ENCODE measurements at places on chromosomes 2 and 18. TPM values are rescaled to one million over a fixed set of nuclear protein-coding genes. Genes with fewer than 3 reads are reported as not detected.

- no peak overlapping the region for H3K4me3 ChIP-seq
- H3K27me3 ChIP-seq = no peaks in the 10 kb centered on the region
- DNase-seq = no peak
- no peaks in the 10 kb centered on the region for H3K36me3 ChIP-seq
- H3K4me1 ChIP-seq = no peaks in the 10 kb centered on the region
Observed at GRCh38 chr18:44967599-44967998, 286.9 kb downstream of the SETBP1 start.

GRCh38 chr2:139992078-139992477 lies 1211.9 kb upstream of the NXPH2 start:
- H3K4me3 ChIP-seq = no peak overlapping the region
- no peak overlapping the region for H3K27ac ChIP-seq
- H3K27me3 ChIP-seq = no peaks in the 10 kb centered on the region
- no peaks in the 10 kb centered on the region for H3K36me3 ChIP-seq
- no peak for DNase-seq

GRCh38 chr18:58866066-58866772 lies 1.5 kb downstream of the ZNF532 start:
- peak overlapping the region; percentile 53 for H3K27ac ChIP-seq
- no peak for DNase-seq
- H3K4me3 ChIP-seq = peak overlapping the region; percentile 50
- H3K36me3 ChIP-seq = peaks cover 44% of the 10 kb centered on the region
- peaks cover 75% of the 10 kb centered on the region for H3K4me1 ChIP-seq

TMEM169 gene
- total RNA-seq = 1.1 TPM

CYP26B1 gene
- total RNA-seq = 2.1 TPM

ALKAL2 gene
- not detected for total RNA-seq

- H3K36me3 ChIP-seq = no peaks in the 10 kb centered on the region
- no peak overlapping the region for H3K27ac ChIP-seq
- H3K4me1 ChIP-seq = no peaks in the 10 kb centered on the region
- no peak overlapping the region for H3K4me3 ChIP-seq
- H3K27me3 ChIP-seq = no peaks in the 10 kb centered on the region
- DNase-seq = no peak
Observed at GRCh38 chr2:55365303-55365702, 54.4 kb downstream of the CCDC88A start.

DOK6 gene
- total RNA-seq = 17.0 TPM

DNA sequence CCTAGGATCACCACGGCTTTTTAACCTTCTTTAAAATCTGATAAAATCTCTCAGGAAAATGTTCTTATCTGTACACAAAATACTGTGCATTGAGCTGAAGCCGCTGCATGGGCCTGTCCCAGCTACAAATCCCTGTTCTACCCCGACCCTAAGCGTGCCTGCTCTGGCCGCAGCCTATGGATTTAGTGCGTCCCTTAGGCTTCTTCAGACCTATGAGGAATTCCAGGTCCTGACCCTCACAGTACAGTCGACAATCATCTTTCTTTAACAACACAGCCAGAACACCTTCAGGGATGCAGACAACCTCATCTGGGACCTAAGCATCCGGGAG lies 477 bp upstream of the WDCP start:
- H3K4me1 ChIP-seq = peaks cover 17% of the 10 kb centered on the region
- peak overlapping the region; percentile 81 for H3K4me3 ChIP-seq
- no peaks in the 10 kb centered on the region for H3K27me3 ChIP-seq
- H3K36me3 ChIP-seq = no peaks in the 10 kb centered on the region
- peak; percentile 22 for DNase-seq

C2orf80 gene
- not detected for total RNA-seq

GRCh38 chr2:144509001-144509878 lies 10.7 kb downstream of the ZEB2 start:
- H3K4me3 ChIP-seq = peak overlapping the region; percentile 6
- H3K4me1 ChIP-seq = peaks cover 92% of the 10 kb centered on the region
- H3K36me3 ChIP-seq = peaks cover 35% of the 10 kb centered on the region
- no peak for DNase-seq

DNA sequence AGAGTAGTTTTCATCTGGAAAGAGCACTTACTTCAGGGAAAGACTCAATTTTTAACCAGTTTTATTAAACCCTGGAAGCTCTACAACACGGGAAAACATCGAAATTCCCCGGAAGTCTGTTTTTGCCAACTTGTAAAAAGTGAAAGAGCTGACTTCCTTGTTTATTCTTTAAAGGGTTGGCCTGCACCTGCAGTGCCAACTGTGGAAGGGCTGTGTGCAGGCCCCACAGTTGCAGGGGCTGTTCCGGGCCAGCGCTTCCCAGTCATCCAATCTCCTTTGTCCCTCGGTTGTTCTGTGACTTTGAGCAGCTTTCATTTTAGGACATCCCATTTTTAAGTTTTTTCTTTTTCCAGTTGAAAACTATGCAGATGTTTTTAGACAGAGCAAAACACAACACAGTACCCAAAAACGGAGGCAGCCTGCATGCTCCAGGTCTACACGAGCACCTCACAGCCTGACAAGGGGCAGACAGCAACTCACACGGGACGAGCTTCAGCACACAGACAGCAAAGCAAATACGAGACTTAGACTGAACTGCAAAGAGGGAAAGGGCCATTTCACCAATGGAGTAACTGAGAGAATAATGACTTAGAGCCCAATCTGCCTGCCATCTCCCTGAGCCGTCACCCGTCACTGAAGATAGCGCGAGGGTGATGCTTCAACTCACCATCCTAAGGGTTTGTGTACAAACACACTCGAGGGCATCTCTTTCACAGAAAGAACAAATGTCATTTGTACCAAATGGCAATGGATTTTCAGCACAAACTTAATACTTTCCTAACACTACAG lies 70.6 kb downstream of the EMILIN2 start:
- H3K4me3 ChIP-seq = no peak overlapping the region
- peaks cover 5% of the 10 kb centered on the region for H3K4me1 ChIP-seq
- peaks cover 64% of the 10 kb centered on the region for H3K36me3 ChIP-seq
- H3K27me3 ChIP-seq = no peaks in the 10 kb centered on the region
